Dermis microvascular lymphatic vessel endothelial cell (primary cell): ENCODE measurements at places on chromosomes 5 and 9. TPM values are rescaled to one million over a fixed set of nuclear protein-coding genes. Genes with fewer than 3 reads are reported as not detected.

DNA sequence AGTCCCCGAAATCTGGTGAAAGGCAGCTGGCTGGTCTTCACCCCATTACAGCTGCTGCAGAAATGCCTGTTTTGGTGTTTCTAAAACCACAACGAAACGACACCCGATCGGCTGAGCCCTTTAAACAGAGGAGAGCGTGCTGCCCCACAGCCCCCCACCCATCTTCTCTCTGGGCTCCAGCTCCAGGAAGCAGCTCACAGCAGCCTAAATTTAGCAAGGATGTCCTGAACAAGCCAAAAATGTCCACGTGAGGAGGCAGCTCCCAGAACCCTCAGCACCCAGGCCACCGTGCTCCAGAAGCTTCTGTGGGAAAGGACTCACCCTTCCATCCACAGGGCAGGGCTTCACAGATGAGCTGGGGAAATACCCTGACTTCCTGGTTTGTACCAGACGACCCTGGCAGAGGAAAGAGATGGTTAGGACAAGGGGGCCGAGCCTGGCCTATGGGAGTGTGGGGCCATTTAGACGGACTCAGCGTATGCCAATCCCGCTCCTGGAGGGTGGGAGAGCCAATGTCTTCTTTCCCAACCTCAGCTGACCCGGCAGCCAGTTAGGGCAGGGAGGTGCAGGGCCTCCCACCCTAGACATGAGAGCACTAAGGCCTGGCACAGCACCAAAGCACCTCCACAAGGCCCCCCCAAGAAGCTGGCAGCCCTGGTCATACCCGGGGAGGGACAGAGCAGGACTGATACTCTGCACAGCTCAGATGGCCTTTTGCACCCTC is 39.1 kb upstream of the SARDH start:
- DNase-seq, result no peak

GRCh38 chr5:98416541-98416940 is 356.9 kb upstream of the RGMB start:
- no peak for DNase-seq

DNA sequence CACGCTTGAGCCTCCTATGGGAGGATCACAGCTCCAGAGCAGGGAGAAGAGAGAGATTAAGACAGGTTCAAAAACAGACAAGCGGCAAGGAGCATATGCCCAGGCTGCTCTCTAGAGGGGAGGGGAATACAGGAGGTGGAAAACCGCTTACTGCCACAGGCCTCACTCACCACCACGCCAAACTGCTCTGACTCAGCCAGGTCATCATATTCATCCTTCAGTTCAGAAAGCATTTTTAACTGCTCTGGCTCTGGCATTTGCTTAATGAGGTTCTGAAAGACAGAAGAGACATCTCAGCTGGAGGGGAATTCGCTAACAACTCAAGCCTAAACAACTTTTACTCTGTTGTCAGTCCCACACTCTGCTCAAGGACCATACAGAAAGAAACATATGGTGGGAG is 40.1 kb downstream of the PCDHGC5 start:
- DNase-seq, result no peak

GRCh38 chr5:175821790-175822211 is 49.6 kb upstream of the CPLX2 start:
- no peak for DNase-seq

Gene PCDHGA10
- 3.0 and 6.2 TPM in 2 replicates for total RNA-seq

DNA sequence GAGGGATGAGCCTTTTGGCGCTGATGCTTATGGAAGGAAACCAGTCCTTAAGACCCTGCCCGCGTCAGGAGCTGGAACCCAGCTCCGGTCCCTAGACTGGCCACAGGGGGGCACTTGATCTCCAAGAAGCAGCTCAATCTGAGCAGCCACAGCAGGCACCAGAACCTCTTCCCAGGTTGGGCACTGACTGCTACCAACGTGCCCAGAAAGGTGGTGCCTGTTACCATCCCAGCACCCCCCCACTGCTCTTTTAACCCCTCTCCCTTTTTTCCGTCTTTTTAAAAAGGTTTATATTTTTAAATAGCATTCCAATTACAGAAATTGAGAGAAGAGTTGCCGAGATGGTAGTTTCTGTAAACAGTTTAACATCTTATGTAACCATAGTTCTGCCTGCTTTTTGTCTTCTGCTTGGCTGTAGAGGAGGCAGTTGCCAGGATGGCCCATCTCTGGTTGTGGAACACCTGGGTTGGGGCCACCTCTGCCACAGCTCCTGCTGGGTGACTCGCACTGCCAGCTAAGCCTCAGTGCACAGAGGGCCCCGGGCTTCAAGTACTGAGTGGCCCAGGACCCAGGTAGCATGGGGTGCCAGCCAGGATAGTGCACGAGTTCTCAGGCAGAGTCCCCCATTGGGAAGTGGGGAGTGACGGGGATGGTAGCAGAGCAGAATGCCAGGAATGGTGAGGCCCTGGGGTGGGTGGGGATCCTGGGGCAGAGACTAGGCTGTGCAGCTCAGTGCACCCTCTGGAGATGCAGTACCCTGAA is 62.8 kb downstream of the PFDN1 start:
- DNase-seq, result peak; percentile 77

- no peak for DNase-seq
These were observed 21.5 kb downstream of the MYO10 start for GRCh38 chr5:16914584-16914983.

- DNase-seq, result no peak
These were observed 100.0 kb downstream of the MCTP1 start for GRCh38 chr5:95184924-95185323.
